A549 treated with AZD2906 at 1 μM for 4 hours (cell line): ENCODE measurements at places on chromosomes 4 and X. TPM values are rescaled to one million over a fixed set of nuclear protein-coding genes. Genes with fewer than 3 reads are reported as not detected.

The PASD1 gene
- total RNA-seq = not detected in 5 replicates

The RHOXF2 gene
- not detected in 5 replicates for total RNA-seq

The TIMM17B gene
- total RNA-seq = 84.3 to 117 TPM (median 106 TPM) in 5 replicates

The LUZP4 gene
- total RNA-seq = not detected in 5 replicates

The MAGEB10 gene
- not detected in 5 replicates for total RNA-seq

The MRPL1 gene
- total RNA-seq = 22.9 to 29.3 TPM (median 25.4 TPM) in 5 replicates

The FAM9C gene
- total RNA-seq = 0.01 to 0.05 TPM in 2 of 5 replicates, not detected in the others

The RAB9B gene
- total RNA-seq = 0.02 to 0.05 TPM (median 0.03 TPM) in 4 of 5 replicates, not detected in the other

The PGRMC1 gene
- total RNA-seq = 143 to 149 TPM (median 148 TPM) in 5 replicates

The CFAP99 gene
- total RNA-seq = 0.05 to 0.16 TPM (median 0.08 TPM) in 3 of 5 replicates, not detected in the others

The PCSK1N gene
- 18.0 to 55.7 TPM (median 48.7 TPM) in 5 replicates for total RNA-seq

The OTC gene
- total RNA-seq = not detected in 5 replicates
